ENCODE measurements at places on chromosomes 7 and 10.

- no peak for DNase-seq
Observed at GRCh38 chr7:135602304-135602703, 44.6 kb downstream of the NUP205 start.

DNA sequence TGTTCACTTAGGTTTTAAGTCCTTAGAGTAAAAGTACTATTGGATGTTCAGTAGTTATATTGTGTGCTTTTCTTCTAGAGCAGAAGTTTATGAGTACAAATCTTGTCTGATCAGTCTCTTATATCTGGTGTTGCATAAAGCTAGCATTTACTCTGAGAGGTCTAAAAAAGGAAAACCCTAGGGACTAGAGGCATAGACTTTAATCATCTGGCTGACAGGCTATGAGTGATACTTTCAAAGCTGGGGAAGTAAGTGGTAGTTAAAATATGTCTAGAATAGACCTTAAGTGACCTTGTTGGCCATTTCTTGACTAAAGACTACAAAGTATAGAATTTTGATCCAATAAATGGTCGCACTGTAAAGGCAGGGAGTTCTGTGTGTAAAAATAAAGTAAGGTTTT is 32.9 kb upstream of the PHYHIPL start:
- DNase-seq = no peak

- DNase-seq = no peak
Observed at GRCh38 chr10:113236998-113237397, 287.0 kb downstream of the TCF7L2 start.

DNA sequence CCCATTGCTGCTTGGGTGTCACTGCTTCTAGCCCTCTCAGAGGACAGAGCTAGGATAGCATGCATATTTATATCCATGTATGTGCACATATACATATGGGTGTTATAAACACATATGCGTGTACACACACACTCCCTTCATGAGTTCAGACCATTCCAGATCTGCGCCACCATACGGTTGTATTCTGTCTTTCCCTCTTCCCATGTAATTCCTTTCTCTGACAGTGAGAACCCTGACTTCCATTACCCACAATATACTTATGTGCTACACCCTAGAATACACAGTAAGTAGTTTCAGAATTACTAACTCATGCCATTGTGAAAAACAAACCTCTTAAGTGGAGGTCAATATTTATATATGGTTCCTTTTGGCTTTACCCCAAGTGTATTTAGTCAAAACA is 116.6 kb upstream of the SAMD8 start:
- no peak for DNase-seq

GRCh38 chr10:34589275-34589674 is 225.8 kb downstream of the PARD3 start:
- no peak for DNase-seq

DNA sequence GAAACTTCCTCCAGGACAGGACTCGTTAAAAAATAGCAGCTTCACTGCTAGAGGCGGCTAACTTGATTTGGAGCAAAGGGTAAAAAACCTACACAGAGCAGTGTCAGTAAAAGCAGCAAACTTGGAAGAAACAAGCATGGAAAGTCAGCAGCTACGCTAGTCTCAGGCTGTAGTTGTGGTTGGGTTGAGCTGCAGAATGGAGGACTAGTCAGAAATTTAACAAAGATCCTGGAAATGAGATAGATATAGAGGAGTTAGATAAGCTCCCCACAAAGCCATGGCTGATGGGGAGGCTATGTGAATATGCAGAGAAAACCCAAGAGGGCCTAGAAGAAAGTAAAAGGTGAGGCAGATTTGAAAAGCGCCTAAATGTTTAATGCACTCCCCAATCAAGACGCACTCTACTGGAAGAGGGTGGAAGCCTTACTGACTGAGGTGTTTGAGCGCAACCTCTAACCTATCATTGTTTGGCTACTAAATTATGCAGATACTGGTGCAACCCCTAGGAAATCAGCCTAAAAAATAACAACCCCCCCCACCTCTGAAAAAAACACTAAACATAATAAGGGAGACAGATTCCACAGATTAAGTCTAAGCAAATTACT is 99.7 kb upstream of the TMEM168 start:
- no peak for DNase-seq
